ENCODE measurements at places on chromosomes 13 and 19.

DNA sequence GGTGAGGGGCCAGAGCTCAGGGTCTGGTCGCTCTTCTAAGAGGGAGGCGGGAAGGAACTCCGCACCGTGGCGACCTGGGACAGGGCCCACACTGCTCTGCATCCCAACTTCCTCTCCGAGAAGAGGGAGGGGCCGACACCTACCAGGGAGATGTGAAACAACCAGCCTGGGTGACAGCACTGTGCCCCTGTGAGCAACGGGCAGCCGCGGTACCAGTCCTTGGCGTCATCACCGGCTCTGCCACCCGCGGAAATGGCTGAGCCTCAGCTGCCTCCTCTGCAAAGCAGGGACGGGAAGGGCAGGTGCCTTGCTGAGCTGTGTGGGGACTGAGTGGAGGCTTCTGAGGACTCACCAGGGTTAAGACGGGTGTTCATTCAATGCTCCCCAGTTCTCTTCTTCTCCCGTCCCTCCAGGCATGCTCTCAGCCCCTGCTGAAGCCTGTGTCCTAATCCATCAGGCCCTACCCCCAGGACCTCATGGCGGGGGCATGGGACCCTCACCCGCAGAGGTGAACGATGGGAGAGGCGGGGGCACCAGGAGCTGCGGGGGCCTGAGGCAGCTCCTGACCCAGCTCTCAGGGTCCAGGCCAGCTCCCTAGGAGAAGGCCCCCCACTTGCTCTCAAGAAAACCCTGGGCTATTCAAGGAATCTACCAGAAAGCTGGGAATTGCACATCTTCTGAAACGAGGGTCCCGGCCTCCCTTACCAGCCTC is 9.3 kb downstream of the ZNF787 start:
- peak; percentile 26 for DNase-seq

- no peak for DNase-seq
These were observed 16.4 kb upstream of the UPF3A start for GRCh38 chr13:114264886-114265611.

- DNase-seq = no peak
These were observed 373.5 kb downstream of the MYO16 start for GRCh38 chr13:109002934-109003333.

DNA sequence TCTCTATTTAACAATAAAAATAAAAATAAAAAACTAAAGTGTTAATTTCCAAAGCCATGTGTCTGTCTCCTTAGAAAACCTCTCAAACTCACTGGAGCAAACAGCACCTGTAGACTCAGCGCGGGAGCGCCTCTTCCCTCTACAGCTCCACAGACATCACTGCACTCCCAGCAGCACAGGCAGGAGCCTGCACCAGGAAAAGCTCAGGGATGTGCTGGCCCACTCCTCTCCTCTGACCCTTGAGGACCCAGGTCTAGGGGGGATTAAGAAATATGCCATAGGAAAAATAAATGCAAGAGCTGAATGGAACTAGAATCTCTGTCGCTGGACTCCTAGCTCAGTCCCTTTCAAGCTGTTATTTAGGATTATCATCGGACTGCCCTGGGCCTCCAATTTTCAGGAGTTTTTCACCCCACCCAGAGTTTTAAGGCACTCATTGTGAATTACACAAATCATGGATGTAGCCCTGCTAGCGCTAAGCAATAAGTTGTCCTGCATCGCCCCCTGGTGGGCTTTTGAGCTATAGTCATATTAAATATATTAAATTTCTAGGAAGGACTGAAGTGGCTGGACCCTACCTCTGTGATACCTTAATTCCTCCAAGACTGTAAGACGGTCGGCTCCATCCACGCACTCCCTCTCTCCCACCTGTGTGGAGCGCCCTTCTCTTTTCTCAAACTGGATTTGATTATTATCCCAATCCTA is 333.9 kb downstream of the UQCRFS1 start:
- DNase-seq = peak; percentile 31

DNA sequence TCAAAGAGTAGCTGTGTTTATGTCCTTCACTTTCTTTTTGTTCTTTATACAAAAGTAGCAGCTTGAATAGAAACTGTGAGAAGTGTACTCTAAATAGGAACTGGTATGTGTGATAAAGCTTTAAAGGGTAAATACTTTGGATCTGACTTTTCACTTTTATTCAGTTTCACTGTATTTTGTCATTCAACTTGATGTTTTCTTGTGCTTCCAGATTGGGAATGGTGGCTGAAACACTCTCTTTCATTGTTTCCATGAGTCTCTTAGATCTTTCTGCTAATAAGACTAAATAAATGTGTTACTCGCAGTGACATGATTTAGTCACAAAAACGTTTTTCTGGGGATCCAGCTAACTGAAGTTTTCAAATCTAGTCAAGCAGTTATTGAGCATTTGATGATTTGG is 133.2 kb downstream of the GPC5 start:
- no peak for DNase-seq

DNA sequence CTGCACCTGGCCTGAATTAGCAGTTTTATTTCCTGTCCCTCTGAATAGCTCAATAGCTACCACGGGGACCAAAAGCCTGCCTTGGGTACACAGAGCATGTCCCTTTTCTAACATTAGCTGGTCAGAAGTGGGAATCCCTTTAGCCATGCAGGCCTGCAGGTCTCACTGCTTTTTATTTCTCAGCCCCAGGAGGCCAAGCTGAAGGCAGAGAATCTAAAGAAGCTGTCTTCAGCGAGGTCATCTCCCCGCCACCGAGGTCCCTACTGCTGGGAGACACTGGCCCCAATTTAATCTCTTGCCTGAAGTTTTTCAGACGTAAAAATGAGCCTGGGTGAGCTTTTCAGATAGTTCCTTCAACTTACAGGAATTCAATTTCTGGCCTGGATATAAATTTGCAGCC is 40.7 kb downstream of the PIN1 start:
- no peak for DNase-seq

DNA sequence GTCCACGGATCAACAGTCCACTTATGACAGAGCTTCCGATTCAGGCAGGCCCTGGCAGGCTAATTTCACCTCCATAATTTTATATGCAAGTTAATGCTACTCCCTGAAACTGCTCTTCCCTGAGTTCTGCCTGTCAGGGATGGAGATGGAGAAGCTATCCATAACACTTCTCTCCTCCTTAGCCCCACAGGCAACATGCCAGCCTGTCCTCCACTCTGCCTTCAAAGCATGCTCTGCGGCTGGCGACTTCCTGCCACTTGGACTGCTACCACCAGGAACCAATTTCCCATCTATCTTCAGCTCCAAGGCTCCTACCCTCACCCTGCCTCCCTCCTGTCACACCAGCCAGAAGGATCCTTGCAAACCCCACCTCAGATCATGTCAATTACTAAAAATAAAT is 35.4 kb downstream of the GSX1 start:
- DNase-seq = no peak

DNA sequence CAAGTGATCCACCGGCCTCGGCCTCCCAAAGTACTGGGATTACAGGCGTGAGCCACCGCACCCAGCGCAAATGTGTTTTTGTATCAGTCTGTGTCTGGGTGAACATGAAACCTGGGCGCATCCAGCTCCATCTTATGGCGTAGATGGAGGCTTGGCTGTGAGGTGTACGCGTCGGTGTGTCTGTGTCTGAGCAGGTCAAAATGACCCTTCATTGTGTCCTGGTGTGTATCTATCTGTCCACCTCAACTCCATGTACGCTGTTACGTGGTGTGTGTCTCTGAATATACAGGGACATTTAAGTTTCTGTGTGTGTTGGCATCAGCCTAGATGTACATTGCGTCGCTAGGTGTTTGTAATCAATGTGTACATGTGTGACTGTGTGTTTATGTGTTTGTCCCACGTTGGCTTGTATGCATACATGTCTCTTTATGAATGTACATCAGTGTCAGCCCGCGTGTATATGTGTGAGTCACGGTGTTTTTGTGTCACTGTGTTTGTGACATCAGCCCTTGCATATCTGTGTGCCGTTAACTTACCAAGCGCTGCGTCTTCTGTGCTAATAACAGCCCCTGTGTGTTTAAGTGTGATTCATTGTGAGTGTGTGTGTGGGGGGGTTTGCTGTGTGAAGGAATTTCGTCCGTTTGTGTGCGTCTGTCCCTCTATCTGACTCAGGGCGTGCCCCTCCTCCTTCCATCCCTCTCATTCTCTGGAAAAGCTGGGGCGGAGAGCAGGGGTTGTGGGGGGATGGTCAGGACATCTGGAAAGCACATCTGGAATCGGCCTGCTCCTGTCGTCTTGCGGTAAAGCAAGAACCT is 6.4 kb downstream of the AXL start:
- DNase-seq = peak; percentile 10

DNA sequence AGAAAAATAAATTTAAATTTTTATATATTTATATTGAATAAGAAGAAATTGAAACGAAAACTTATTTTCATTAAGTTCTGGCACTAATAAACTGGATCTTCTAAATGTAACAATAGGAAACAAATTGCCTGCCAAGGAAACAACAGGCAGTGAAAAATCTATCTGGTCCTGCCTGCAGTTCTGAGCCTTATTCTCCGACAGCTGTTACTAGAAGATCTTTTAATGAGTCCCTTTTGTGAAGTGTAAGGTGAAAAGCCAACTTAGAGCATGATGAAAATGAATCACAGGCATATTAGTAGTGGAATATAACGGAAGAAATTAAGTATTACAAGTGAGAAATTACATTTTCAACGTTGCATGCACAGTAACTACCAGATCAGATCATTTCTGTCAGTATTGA is 1002.7 kb upstream of the PCDH20 start:
- no peak for DNase-seq

DNA sequence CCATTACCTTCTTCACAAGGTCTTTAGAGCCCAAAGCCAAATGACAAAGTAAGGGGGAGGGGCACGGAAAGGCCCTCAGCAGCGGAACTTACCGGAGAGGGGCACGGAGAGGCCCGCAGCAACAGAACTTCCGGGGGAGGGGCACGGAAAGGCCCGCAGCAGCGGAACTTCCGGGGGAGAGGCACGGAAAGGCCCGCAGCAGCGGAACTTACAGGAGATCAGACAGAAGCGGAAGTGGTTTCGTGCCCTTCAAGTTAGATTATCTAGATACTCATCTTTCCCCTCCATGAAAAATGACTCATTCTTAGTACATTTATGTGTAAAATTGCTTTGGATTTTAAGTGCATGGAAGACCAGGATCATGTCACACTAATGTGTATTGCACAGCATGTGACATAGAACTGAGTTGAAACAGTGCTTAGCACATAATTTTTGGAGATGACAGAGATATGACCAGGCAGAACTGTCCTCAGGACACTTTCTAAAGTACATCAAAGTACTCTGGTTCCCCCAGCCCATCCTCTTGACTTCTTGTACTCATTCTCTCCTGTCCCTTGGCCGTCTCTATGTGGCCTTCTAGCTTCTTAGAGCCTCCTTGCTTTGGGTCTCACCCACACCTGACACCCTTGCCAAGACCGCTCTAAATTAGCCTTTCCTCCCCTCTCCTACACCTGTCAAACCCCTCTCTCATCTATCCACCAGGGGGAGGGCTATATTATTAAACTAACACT is 25.7 kb upstream of the TPTE2 start:
- peak; percentile 66 for DNase-seq

Measured in stimulated activated CD8-positive, alpha-beta memory T cell treated with anti-CD3 and anti-CD28 coated beads, Interleukin-4, amount 100 ng/mL, for 24 hours (primary cell).